ENCODE measurements at places on chromosomes 3 and 15. TPM values are rescaled to one million over a fixed set of nuclear protein-coding genes. Genes with fewer than 3 reads are reported as not detected.

C3orf70 gene
- total RNA-seq = 32.5 TPM

BOC gene
- 104 TPM for total RNA-seq

TIMP4 gene
- total RNA-seq = 3.1 TPM

CCR2 gene
- 0.77 TPM for total RNA-seq

RHCG gene
- 1.0 TPM for total RNA-seq

COLQ gene
- total RNA-seq = 5.0 TPM

MYLK gene
- 149 TPM for total RNA-seq

ACTC1 gene
- 136 TPM for total RNA-seq

CTXN2 gene
- total RNA-seq = not detected

DPPA2 gene
- total RNA-seq = not detected

CPNE9 gene
- total RNA-seq = 3.8 TPM

ACOX2 gene
- total RNA-seq = 22.8 TPM

ALAS1 gene
- 41.1 TPM for total RNA-seq

SLC6A20 gene
- 6.2 TPM for total RNA-seq

GXYLT2 gene
- 33.9 TPM for total RNA-seq

KY gene
- total RNA-seq = 13.8 TPM

GOLGA8T gene
- total RNA-seq = not detected

GOLGA8Q gene
- total RNA-seq = 5.9 TPM

GABRR3 gene
- total RNA-seq = 25.8 TPM

PPP1R14D gene
- total RNA-seq = not detected

EFCC1 gene
- total RNA-seq = 1.1 TPM

MAGEL2 gene
- 6.7 TPM for total RNA-seq

ALDH1A2 gene
- 53.7 TPM for total RNA-seq

PSTPIP1 gene
- total RNA-seq = 3.4 TPM

KCNMB3 gene
- total RNA-seq = 4.9 TPM

GOLGA8K gene
- total RNA-seq = 0.60 TPM

ANKRD34C gene
- total RNA-seq = 0.22 TPM

PDIA3 gene
- total RNA-seq = 131 TPM

CTXND1 gene
- 0.88 TPM for total RNA-seq

ARHGEF26 gene
- total RNA-seq = 37.5 TPM

MEX3B gene
- 22.9 TPM for total RNA-seq

ITGA11 gene
- total RNA-seq = 13.7 TPM

PCSK6 gene
- total RNA-seq = 48.1 TPM

MCTP2 gene
- total RNA-seq = 8.6 TPM

UBA3 gene
- total RNA-seq = 115 TPM

SRGAP3 gene
- total RNA-seq = 90.3 TPM

PRR20G gene
- not detected for total RNA-seq

CERS3 gene
- 0.71 TPM for total RNA-seq

MOBP gene
- total RNA-seq = not detected

SOX2 gene
- 128 TPM for total RNA-seq

NAALADL2 gene
- 43.9 TPM for total RNA-seq

FEM1B gene
- 111 TPM for total RNA-seq

TAGLN3 gene
- 78.5 TPM for total RNA-seq

MORC1 gene
- not detected for total RNA-seq

UROC1 gene
- total RNA-seq = 0.11 TPM

GPR27 gene
- 9.1 TPM for total RNA-seq

DGKG gene
- total RNA-seq = 4.0 TPM

UNC13C gene
- total RNA-seq = 67.3 TPM

IGSF10 gene
- 36.2 TPM for total RNA-seq

ATP10A gene
- total RNA-seq = 5.9 TPM

PPARG gene
- 5.5 TPM for total RNA-seq

MELTF gene
- total RNA-seq = 6.5 TPM

EFCAB12 gene
- 0.44 TPM for total RNA-seq

CD86 gene
- 4.0 TPM for total RNA-seq

TTLL13 gene
- total RNA-seq = not detected

TEX55 gene
- not detected for total RNA-seq

UBE3A gene
- 200 TPM for total RNA-seq

ST8SIA2 gene
- 18.9 TPM for total RNA-seq

CHCHD6 gene
- 29.2 TPM for total RNA-seq
